ENCODE measurements at places on chromosomes 12 and 14.

DNA sequence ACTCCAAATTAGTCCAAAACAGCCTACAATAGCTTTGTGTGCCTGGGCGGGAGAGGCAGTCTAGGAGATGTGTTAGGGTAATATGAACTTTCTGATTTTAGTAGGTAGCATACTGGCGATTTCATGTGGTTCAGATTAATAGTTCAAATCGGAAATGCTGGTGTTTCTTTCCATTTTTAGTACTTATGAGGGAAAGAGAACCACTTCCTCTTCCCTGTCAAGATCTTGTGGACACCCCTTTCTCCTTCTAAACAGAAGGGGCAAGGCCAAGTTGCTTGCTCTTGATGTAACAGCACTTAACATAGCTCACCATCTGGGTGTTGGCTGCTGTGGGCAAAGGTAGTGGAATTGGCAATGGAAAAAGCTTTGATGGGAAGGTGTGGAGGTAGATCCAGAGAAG is 32.2 kb upstream of the IGF1 start:
- DNase-seq: no peak

GRCh38 chr12:99479149-99479548 is 168.4 kb upstream of the GARIN6 start:
- no peak for DNase-seq

DNA sequence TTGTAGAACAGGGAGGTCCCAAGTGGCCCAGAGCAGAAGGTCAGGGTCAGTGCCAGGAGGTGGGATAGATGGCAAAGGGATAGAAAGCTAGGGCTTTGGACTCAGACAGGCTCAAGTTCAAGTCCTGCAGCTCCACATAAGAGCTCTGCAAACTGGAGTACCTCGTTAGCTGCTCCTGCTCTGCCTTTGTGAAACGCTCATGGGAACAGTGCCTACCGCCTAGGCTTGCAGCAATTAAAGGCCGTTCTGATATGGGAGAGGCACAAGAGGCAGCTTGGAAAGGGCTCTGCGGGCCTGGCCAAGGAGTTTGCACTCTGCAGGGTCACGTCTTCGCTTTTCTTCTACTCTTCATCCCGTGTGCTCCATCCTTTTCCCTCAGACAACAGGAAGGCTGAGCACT is 54.1 kb downstream of the MAP1LC3B2 start:
- DNase-seq: no peak

DNA sequence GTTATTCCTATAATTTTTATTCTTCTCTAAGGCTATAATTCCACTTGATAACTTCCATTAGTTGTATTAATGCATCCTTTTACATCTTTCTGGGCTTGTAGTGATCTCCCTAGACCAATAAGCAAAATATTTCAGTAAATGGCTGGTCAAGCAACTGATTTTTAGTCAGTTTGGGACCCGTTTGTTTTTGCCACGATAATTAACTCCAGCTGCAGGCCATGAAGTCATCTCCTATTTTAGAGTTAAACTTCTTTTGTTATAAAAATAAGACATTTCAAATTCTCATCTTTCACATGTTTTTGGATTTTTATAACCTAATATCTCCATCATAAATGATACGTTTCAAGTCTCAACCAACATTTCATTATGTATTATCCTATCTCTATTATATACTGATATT is 49.4 kb downstream of the MAGOHB start:
- no peak for DNase-seq

- DNase-seq: no peak
These were observed 863.2 kb downstream of the LRFN5 start for GRCh38 chr14:42469637-42470426.

GRCh38 chr14:73576391-73576790 is 7.4 kb downstream of the ACOT2 start:
- no peak for DNase-seq

All from natural killer cell (primary cell).